ENCODE measurements at places on chromosomes 7 and 10. TPM values are rescaled to one million over a fixed set of nuclear protein-coding genes. Genes with fewer than 3 reads are reported as not detected.

The TMEM130 gene
- total RNA-seq: 0.44 TPM

The DLX5 gene
- total RNA-seq: not detected

The C10orf62 gene
- total RNA-seq: not detected

The KNDC1 gene
- 2.3 TPM for total RNA-seq

The CARD11 gene
- not detected for total RNA-seq

The CALML5 gene
- not detected for total RNA-seq

The IFIT2 gene
- 8.7 TPM for total RNA-seq

The GIMAP2 gene
- total RNA-seq: 0.58 TPM

The GPR158 gene
- not detected for total RNA-seq

The ZNF727 gene
- 0.17 TPM for total RNA-seq

The CYP3A7 gene
- 0.33 TPM for total RNA-seq

The FAM237B gene
- not detected for total RNA-seq

The FFAR4 gene
- total RNA-seq: not detected

The SLC13A1 gene
- not detected for total RNA-seq

The NKX2-3 gene
- not detected for total RNA-seq

The PPP1R3A gene
- not detected for total RNA-seq

The RSPH10B2 gene
- total RNA-seq: under 0.01 TPM

The H2BK1 gene
- total RNA-seq: not detected

All from smooth muscle cell of trachea (primary cell).